LHCN-M2 (cell line): ENCODE measurements at places on chromosomes 6 and 20. TPM values are rescaled to one million over a fixed set of nuclear protein-coding genes. Genes with fewer than 3 reads are reported as not detected.

The SLCO4A1 gene
- total RNA-seq, result 0.06 and 0.17 TPM in 2 replicates

The BPIFA2 gene
- not detected in 2 replicates for total RNA-seq

The MTFR2 gene
- 7.6 and 8.7 TPM in 2 replicates for total RNA-seq

The LY86 gene
- total RNA-seq, result not detected in 2 replicates

The RALGAPB gene
- total RNA-seq, result 18.0 and 21.4 TPM in 2 replicates

The PDE7B gene
- total RNA-seq, result 1.2 and 1.5 TPM in 2 replicates

The WFDC12 gene
- total RNA-seq, result not detected in 2 replicates

The OR2H2 gene
- not detected in 2 replicates for total RNA-seq

The HCRTR2 gene
- not detected in 2 replicates for total RNA-seq

The SS18L1 gene
- 14.3 and 18.0 TPM in 2 replicates for total RNA-seq

DNA sequence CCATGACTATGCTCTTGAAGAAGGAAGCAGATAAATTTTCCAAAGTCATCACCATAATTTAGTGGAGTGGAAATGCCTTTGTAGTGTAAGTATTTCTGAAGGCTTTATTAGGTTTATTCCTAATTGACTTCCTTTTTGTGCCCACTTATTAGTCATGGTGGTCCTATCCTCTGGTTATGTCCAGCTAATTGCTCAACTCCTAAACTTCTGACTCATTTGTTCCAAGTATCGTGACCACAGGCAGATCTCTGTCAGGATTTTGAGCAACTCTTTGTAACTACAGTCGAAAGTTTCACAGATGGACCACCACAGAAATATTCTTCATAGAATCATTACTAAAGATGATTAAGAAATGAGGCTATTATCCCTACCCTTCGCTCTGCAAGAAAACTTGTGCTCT is 315.6 kb upstream of the PTCHD4 start:
- peak; percentile 96 for DNase-seq

DNA sequence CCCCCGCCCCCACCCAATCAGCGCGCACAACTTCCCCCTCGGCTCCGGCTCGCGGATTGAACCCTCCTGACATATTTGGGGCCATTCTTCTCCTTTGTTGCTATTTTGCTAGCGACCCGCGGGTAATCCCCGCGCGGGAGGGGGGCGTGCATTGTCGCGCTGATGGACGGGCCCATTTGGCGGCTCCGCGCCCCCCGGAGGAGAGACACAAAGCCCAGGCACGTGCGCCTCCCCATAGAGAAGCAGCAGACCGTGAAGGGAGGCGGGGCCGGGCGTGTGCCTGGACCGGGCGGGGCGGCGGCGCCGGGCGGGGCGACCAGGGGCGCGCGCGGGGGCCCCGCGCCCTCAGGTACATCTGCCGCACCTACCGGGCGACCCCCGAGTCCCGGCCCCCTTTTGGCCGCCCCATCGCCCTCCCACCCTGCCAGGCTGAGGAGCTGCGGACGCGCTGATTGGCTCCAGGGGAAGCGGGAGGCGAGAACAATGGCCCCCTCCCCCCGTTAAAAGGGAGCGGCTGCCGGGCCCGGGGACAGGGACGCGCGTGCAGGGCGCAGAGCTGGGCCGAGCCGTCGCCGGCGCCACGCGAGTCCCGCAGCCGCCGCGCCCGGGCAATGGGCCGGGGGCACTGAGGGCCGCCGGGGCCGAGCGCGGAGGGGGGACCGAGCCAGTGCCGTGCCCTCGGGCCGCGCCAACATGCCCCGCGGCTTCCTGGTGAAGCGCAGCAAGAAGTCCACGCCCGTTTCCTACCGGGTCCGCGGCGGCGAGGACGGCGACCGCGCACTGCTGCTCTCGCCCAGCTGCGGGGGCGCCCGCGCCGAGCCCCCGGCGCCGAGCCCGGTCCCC is at the start of gene INSM1:
TSS of gene INSM1 (plus strand) at position 530 of the 843 bp plus-strand sequence. CDS start at position 694, 164 bp downstream.
- no peak for DNase-seq

DNA sequence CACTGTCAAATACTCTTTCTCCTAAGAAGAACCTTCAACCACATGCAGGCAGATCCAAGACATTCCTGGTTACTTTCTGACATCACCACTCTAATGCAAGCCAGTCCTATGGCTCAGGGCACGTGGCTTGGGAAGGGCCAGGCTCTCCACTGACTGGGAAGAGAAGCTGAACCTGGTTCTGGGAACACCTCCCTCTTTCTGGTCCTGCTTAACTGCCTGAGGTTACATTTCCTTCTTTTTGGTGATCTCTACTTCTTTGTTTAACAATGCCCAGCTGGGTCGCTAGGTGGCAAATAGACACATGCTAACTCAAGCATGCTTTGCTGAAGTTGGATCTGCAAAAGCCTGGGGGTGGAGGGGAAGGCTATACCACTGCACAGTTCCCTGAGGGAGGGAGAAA is 249.8 kb downstream of the GMDS start:
- no peak for DNase-seq

- DNase-seq, result no peak
Measured at GRCh38 chr20:54688476-54688875, 213.1 kb downstream of the DOK5 start.

DNA sequence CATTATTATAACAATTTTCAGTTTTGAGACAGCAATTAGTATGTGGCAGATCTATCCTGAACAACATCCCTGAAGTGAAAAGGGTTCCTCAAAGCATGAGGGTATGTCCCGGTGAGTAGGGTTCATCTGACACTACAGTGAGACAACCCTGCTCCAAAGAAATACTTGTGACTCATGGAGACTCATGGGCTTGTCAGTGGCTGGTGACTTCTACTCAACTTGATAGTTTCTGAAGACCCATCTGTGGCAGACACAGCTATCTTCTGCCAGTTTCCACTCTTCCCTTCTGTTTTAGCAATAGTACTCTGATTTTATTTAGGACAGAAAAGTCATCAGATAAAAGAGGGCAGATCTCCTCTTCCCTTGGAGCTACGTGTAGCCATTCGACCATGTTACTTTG is 41.4 kb downstream of the MAP3K7 start:
- DNase-seq, result peak; percentile 37

- DNase-seq, result no peak
Measured at GRCh38 chr6:18997375-18997826, 610.3 kb downstream of the RNF144B start.

DNA sequence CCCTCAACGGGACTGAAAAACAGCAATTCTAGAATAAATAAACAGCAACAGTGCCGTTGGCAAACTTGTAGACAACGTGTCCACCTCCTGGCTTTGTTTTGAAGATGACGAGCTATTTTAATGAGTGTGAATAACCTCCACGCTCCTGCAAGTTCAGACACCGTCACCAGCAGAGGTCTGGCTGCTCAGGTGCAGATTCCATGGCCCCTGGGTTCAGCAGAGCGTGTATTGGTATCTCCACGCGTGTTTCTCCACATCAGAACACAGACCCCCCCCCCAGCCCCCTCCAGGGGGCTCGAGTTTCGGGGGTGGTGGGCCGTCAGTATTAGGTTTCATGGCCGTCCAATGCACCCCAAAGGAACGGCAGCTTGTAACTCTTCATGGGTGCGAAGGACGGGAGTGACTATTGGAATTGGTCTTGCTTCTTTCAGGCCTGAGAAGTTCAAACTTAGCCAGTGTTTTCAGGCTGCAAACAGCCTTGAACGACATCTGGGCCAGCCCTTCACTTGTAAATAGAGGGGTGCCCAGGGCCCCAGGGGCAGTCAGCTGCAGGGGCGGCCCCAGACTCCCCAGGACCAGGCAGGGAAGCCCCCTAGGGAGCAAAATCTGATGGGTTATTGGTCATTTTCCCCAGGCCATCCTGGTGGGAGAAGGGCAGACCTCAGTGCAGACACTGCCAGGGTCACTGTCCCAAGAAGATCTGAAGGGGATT is 308.6 kb downstream of the TAF4 start:
- DNase-seq, result no peak

DNA sequence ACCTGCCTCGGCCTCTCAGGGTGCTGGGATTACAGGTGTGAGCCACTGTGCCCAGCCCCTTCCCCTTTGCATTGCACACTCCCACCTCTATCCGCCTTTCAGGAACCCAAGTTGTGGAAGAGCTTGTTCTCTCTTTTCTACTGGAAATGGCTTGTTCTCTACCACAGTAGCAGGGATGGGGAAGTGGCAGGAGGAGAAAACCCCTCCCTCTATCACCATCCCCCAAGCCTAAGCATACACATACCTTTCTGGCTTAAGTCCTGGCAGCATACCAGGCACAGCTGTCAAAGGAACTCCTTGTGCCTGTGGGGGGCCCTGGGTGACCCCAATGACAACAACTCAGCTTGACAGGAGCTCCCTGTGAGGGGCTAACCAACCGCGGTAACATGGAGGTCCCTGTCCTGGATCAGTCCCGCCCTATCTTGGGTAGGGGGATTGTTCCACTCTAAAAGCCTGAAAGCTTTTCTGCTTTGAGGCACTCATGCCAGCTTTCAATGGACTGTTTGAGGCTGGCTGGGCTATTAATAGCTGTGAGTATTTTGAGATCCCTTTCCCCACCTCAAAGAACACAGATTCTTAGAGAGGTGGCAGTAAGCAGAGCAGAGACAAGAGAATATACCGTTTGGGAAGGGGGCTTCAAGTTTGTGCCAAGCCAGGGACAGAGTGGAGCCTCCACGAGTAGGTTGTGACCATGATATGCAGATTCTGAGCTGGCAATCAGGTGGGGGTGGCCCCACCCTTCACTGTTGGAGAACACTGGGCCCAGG is 2.3 kb downstream of the KLHDC3 start:
- DNase-seq, result no peak

- no peak for DNase-seq
Measured at GRCh38 chr6:148747471-148748165, 788 bp downstream of the UST start.

- DNase-seq, result no peak
Measured at GRCh38 chr20:57879779-57880570, 170.2 kb upstream of the PMEPA1 start.

- peak; percentile 44 for DNase-seq
Measured at GRCh38 chr6:154292855-154293519, 63.6 kb downstream of the IPCEF1 start.

DNA sequence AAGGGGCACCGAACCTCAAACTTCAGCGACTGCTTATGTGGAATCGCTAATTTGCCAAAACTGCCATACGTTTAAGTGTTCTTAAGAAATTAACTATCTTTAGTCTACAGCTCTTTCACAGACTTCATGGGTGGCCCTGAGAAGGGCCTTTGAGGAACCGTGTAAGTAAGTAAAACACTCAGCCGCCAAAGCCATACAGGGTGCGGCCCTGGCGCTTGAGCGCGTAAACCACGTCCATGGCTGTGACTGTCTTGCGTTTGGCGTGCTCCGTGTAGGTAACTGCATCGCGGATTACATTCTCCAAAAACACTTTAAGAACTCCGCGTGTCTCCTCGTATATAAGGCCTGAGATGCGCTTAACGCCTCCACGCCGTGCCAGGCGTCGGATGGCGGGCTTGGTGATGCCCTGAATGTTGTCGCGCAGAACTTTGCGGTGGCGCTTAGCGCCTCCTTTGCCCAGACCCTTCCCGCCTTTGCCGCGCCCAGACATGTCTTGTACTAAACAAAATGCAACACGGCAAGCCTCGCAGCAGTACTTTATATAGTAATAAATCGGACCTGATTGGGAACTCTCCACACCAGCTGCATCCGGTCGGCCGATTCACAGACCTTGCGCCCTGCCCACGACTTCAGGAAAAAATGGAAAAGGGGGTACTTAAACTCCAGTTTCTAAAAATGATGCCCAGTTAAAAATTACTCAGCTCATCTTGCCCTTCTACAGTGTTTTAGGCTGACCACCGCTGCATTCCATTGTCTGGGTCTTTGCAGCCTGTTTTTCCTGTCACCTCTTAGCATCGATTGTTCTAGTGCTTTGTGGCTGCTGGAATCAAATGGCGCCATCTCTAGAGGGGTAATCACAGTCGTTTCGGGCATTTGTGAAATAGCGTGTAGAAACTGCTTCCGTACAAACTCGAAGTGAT is 38.9 kb downstream of the OR2B2 start:
- peak; percentile 82 for DNase-seq

DNA sequence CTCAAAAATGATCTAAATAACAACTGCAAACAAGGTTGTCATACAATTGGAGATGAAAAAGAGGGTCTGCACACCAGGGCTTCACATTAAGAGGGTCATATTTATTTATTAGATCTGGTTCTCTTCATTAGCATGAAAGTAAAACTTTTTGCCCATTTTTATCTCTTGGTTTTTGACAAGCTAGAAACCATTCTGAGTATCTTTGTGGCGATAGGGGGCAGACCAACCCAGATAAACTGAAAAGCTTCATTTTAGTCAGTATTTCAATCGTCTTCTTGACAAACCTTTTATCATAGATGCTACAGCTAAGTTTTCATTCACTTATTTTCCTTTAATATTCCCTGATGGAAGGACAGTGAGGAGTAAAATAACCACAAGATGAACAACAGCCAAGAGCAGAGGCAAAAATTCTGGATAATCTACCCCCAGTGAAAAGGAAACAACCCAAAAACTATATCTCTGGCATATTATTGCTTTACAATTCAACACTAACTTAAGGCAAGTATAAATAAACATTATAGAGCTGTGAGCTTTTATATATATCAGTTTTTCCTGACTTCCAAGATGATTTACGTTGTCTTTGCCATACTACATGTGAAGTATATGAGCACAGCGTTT is 45.2 kb downstream of the THEMIS start:
- DNase-seq, result peak; percentile 49
